ENCODE measurements at places on chromosomes 7 and 10.

- no peak for DNase-seq
Measured at GRCh38 chr7:36440880-36441279, 51.2 kb downstream of the ANLN start.

DNA sequence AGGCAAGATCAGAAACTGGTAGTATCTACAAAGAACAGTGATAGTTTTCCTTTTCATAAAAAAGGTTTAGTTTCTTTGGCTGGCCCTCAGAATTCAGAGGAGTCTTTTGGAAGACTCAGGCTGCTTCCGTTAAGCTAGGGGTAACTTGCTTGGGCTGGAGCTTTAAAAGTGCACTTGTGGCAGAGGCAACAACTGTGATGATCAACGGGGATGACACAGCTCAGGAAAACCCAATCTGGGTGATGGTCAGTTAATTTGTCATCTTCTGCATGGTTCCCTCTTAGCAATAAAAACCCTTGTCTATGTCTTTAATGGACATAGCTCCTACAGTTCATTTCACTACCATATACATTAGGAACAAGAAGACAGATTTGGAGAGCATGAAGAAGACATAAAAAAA, 46.7 kb downstream of the SGMS1 start:
- no peak for DNase-seq

DNA sequence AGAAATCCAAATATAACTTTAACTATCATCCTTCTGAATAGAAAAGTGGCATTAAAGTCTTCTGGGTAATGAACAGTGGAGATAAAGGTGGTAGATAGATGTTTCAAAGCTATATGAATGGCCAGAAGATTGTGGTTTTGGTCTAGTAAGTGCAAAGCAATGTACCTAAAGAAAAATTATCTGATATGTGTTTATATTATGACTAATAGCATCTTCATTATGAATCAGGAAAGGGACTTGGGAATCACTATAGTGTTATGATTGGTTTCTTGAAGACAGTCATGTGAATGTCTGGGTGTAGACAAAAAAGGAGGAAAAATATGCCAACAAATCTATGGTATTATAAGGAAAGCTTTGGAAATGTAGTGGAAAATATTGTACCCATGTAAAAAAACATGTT, 3.0 kb downstream of the ZNF518A start:
- DNase-seq, result no peak

GRCh38 chr7:69638674-69639073, 40.4 kb downstream of the AUTS2 start:
- no peak for DNase-seq

- no peak for DNase-seq
Measured at GRCh38 chr10:25294032-25294926, 119.5 kb downstream of the GPR158 start.

DNA sequence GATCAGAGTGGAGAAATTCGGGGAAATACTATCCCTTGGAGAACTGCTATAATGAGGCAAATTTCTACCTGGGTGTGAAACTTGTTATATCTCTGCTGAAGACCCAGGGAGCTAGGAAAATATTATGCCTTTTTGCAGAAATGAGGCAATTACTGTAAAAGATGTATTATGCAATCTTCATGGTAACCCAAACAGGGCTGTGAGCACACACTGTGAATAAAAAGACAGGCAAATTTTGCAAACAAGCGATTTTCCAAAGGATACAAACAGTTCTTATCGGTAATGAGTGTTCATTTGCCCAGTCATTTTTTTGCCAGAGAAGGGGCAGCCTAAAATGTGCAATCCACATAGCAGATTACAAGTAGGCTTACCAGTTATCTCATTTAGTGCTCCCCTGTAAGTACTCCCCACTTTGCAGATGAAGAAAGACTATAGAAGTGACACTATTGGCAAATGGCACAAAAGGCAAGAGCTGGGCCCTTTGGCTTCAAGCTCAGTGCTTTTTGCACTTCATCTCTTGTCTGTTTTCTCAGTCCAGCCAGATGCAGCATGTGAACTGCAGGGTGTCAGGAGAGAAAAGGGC, 205.8 kb downstream of the HECW1 start:
- DNase-seq, result no peak

DNA sequence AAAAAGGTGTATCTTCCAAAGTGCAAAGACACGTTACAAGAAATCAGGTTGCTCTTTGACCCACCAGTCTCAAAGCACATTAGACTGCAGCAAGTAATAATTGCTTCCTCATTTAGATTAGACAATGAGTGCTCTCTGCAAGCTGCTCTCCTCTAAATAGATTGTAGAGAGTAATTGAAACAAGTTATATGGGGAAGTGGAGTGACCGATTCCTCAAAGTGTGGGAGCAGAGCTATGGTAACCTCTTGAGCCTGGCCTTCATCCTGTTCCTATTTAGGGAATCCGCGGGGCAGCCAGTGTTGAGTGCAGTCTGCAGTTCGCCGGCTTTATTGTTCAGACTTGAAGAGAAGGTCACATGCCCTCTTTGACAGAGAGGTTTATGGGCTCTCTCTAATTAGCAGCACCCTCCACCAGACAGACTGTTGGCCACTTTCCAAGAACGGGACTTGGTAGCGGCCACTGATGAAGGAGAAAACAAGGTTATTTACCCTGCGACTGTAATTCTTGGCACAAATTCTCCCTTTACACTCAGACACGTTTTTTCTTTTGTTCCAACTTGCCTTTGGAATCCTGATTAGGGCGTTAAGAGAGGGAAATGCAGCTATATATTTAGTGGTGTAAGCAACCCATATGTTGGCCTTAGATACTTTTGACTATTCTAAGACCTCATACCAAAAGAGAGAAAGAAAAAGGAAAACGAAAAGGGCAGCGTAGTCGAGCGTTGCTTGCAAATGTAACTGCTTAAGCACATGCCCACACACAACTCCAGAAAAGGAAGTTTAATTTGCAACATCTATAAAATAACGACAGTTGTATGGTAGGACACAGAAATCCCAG, 107.5 kb downstream of the REEP3 start:
- peak; percentile 95 for DNase-seq

GRCh38 chr7:135898226-135898625, 78.9 kb downstream of the MTPN start:
- DNase-seq, result no peak

GRCh38 chr10:56912043-56912442, 551.0 kb upstream of the ZWINT start:
- DNase-seq, result no peak

GRCh38 chr10:76415554-76415953, 984.1 kb downstream of the LRMDA start:
- DNase-seq, result no peak

- no peak for DNase-seq
Measured at GRCh38 chr10:108409306-108409705, 1244.8 kb upstream of the SORCS1 start.

GRCh38 chr7:139709485-139709884, 68.3 kb downstream of the HIPK2 start:
- DNase-seq, result no peak

GRCh38 chr10:49644035-49644646, 30.3 kb downstream of the CHAT start:
- DNase-seq, result no peak

GRCh38 chr7:43520201-43520600, 62.7 kb upstream of the STK17A start:
- no peak for DNase-seq

DNA sequence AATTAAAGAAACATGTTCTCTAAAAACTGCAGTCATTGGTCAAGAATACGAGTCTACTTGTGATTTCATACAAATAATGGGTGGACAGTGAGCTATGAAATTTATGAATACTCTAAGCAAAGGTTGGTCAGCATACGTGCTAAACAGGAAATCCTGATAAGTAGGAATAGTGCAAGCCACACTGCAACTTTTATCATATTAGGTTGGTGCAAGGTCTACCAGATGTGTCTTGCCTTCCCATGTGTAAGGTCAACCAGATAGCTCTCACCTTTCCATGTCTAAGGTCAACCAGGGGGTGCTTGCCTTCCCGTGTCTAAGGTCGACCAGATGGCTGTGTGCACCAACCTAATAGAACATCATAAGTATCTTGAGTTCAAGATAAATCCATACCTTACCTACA, 2.0 kb upstream of the ITGB1 start:
- DNase-seq, result no peak

DNA sequence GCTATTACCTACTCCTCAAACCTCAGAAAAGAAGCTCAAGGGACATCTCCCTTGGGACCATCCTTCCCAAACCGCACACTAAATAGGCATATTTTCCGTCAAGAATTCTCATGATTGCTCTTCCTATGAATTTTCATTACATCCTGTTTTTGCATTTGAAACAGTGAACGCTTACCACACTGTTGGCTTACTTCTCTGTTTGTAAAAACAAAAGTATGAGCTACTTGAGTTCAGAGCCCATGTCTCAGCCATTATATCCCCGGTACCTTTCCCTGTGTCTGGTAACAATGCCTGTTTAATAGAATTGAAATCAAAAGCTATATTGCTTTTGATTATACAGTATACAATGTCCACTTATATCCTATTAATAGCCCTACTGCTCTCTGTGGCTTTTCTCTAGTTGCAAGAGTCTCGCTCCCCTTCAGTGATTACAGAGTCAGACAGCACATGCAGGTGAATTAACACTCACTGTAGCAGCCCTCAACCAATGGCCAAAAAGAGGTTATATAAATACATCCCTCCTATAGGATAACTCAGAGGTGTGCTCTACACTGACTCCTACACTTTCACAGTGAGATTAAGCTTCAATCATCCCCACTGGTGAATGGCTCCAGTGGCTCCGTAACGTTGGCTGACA, 264.4 kb downstream of the SORCS1 start:
- no peak for DNase-seq

- DNase-seq, result no peak
Measured at GRCh38 chr7:50534690-50535290, 30.4 kb downstream of the DDC start.

- DNase-seq, result no peak
Measured at GRCh38 chr10:17453373-17454091, 863 bp downstream of the ST8SIA6 start.

- DNase-seq, result no peak
Measured at GRCh38 chr10:31804352-31804810, 124.2 kb downstream of the ARHGAP12 start.

- peak; percentile 1 for DNase-seq
Measured at GRCh38 chr7:5677538-5678294, 103.7 kb downstream of the RNF216 start.

DNA sequence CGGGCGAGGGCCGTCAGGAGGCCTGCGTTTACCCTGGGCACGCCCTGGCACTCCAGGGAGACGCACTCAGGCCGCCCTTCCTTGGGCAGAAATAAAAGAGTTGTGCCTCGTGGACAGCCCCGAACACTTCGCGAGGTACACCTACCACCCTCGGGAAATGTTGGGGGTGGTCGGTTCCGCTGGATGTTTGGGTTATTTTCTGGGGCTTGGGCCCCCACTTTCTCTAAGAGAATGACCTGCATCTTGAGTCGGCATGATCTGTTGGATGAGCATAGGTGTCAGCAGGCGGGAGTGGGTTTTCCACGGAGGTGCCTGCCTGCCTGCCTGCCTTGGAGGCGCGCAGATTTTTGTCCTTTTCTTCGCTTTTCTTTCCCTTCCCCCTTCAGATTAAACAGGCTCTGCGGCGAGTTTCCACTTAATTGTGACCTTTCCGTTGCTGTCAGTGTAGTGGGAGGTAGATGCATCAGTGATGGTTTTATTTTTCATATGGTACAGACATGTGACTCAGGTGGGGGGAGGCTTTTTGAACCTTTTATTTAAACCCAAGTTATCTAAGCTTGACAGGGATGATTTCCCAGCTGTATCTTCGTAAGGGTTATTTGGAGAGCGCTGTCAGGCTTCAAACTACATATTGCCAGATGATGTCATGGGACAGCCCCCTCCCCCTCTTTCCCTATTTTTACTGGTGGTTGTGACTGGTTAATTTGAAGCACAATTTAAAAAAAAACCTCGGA, 661 bp downstream of the HECTD2 start:
- DNase-seq, result no peak

DNA sequence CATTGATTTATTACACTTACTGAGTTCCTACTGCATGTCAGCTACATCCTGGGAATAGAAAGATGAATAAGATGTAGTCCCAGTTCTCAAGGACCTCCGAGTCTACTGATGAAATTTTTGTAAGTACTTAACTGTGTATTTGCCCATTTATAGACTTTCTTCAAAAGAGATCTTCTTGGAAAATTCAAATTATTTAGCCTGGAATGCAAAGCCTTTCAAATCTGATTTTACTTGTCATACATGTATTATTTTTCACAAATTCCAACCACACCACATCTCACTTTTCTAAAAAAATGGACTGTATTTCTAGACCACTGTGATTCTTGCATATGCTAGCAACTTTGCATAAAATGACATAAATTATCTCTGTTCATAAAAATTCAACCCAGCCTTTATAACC, 581.3 kb downstream of the ATRNL1 start:
- no peak for DNase-seq

GRCh38 chr10:11073410-11073809, 55.7 kb downstream of the CELF2 start:
- DNase-seq, result no peak

DNA sequence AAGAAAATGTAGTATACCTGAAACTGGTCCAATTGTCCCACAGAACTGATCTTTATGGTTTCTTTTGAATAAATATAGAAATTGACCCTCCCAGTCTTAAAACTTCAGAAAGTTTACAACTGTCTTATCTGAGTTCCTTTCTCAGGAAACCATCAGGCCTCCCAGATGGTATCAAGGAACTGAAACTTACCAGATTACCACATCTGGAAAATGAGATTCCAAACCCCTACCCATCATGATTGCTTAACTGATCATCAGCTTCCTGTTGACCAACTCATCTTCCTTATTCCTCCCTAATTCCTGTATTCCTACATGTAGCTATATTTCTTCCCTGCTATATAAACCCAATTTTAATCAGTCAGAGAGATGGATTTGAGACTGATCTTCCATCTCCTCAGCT, 5.5 kb downstream of the VWDE start:
- no peak for DNase-seq

GRCh38 chr10:112235920-112236319, 47.3 kb upstream of the TECTB start:
- no peak for DNase-seq

DNA sequence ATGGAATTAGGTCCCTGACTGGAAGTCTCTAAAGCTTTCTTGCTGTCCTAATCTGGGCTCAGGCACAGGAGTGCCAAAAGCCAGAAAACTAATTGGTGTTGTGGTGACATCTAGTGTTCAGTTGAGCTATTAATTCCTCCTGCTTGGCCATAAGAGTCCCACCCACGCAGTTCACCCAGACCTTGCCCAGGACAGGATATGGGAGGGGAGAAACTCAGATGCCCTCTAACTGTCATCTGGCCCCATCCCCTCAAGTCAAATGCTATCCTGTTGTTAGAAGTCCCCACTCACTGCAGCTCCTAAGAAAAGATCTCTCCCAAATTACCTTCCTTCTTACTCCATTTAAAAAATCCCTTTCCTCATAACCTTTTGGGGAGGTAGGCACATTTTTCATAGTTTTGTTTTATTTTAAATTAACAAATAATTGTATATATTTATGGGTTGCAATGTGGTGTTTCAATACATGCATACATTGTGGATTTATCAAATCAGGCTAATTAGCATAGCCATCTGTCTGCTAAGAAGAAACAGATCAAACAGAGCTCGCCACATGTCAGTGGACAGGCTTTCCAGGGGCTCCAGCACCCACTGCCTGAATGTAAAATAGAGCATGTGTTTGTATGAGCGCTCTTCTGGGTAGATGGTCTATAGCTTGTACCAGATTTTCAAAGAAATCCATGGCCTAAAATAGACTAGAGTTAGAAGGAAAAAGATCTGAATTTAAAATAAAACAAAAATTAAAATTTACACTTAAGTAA, 84.0 kb downstream of the GSAP start:
- peak; percentile 77 for DNase-seq
